ENCODE measurements at places on chromosomes 3 and 15.

DNA sequence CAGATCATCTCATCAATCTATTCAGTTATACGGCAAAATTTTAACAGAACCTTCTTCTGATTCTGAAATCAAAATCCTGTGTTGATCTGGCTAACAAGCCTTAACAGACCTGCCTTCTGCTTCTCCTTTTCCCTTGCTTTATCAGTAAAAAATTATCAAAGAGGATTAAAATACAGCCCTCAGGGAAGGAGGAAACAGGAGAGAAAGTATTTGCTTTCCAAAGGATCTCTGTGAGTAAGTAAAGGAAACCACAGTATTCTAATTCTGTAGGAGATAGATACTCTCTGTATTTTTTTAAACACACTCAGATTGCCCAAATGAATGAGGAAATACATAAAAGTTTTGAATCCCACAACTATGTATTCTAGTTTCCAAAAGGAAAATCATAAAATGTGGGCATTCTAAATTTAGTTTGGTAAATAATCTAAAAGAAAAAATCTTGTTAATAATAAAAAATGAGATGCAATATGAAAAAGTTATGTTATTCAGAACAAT lies 221.8 kb downstream of the ZIC1 start:
- DNase-seq, result no peak

DNA sequence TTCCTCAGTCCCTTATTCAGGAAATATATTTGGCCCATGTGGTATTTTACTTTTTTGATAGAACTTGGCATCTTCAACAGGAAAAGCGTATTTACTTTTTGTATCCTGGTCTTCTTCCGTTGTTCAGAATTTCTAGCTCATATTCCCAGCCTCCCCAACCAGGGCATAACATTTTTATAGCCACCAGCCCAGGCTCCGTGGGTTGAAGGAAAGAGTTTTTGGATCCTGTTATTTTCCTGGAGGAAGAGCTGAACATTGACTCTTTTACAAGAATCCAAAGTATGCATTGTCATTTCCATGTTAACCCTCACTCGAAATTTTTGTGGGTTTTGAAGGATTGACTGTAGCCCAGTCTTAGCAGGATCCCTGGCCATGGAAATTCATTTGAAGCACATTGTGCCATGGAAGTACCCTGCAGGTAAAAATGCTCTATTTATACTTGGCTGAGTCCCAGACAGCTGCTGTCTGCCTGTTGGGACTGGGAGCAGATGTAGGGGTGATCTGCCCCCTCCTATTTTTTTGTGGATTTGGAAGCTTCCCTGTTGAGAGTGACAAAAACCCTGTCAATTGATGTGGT lies 98.8 kb downstream of the AKAP13 start:
- no peak for DNase-seq

- DNase-seq, result peak; percentile 63
Measured at GRCh38 chr3:37999836-38000235, 9.2 kb downstream of the VILL start.

- no peak for DNase-seq
Measured at GRCh38 chr3:133246119-133246518, 153.7 kb upstream of the BFSP2 start.

GRCh38 chr3:185935465-185936272 lies 2.1 kb downstream of the TRA2B start:
- DNase-seq, result no peak

DNA sequence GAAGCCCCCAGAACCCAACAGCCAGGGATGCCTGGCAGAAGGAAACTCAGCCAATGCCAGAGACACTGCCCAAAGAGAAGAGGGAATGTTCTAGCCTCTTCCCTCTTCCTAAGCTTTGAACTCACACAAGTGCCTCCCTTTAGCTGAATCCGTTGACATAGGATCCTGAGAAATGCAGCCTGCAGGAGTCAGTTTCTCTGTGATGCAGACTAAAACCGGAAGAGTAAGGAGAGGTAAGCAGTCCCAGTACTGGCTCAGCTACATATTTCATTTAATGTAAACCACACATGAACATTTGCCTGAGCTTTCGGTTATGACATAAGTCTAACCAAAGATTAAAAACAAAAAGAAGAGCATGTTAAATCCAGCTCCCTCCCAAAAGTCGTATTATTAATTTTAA lies 768.7 kb downstream of the TBL1XR1 start:
- DNase-seq, result no peak

DNA sequence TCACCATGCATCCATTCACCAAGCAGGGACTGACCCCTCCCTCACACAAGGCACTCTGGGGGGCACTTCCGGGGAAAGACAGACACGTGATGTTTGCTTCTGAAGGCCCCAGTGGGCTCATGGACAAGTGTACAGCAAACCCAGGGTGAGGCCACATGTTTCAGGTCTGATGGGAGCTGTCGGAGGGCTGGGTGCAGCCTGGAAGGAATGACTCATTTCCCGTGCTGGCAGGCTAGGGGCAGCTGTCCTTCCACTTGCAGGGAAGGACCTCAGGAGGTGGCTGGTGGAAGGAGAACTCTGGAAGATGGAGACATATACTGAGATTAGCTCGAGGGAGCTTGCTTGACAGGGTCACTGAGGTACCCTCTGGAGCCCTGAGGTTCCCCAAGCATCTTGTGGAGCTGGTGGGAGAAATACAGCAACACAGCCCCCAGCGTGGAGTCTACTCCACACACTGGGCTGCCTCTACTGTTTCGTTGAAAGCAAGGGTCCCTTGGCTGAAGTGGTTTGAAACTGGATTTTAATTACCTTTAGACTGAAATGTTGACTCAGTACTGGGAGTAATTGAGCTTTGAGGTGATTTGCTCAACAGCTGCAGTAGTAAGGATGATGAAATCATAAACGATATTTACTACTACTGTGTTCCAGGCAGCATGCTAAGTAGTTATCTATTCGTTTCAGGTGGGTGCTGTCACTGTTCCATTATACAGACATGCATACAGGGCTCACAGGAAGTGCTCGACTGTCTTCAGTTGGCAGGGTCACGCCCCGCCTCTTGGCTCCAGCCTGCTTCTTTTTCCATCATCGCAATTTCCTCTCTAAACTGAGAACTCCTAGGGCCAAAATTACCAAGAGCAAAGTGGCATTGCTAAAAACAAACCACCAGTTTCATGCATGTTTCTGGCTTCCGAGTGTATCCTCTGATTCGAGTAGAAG lies 230.4 kb downstream of the ADAMTS17 start:
- DNase-seq, result peak; percentile 71

- DNase-seq, result peak; percentile 91
Measured at GRCh38 chr15:50906954-50907600, 1.4 kb upstream of the AP4E1 start.

DNA sequence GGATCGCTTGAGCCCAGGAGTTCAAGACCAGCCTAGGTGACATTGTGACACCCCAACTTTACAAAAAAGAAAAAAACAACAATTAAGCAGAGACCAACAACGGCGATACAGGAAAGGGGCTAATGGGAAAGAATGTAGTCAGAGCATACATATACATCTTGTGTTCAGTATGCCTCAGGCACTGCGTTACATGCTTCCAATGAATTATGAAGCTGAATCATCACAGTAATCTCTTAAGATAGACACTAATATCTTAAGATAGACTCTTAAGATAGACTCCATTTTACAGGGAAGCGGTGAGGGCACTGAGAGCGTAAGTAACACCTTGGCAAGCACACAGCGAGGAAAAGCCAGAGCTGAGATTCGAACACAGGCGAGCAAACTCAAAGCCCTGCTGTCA lies 6.1 kb upstream of the LDHAL6B start:
- DNase-seq, result no peak

GRCh38 chr3:172698631-172699030 lies 12.2 kb downstream of the NCEH1 start:
- DNase-seq, result no peak

GRCh38 chr15:35181538-35181937 lies 96.4 kb upstream of the NANOGP8 start:
- no peak for DNase-seq

DNA sequence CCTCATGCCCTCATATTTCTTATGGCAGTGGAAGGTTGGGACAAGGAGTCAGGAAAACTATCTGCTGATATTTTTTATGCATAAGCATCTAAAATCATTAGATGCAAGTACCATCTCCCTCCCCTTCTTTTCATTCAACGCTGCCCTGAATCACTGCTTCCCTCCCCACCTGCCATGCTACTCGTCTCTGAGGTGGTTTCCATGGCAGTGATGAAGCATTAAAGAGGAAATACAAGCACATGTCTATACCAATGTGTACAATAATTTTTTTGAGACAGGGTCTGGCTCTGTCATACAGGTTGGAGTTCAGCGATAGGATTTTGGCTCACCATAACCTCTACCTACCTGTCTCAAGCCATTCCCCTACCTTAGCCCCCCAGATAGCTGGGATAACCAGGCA lies 67.5 kb upstream of the SETMAR start:
- no peak for DNase-seq

GRCh38 chr15:56051676-56052075 lies 58.3 kb upstream of the NEDD4 start:
- no peak for DNase-seq

DNA sequence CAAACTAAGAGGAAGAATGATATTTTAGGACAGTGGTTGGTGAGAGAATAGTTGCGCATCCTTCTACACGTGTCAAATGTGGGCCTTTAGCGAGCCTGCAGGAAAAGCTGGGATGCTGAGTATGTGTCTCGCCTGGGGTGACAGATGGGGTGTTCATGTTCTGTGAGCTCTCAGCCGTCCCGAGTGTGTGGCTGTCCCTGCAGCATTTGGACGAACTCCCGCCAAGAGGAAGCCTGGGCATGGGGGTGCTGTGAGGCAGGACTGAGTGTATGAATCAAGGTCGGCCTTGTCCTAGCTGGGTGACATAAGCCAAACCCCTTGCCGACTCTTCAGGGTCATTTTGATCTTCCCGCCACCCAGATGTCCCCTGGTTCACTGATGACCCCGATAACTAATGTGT lies 94.8 kb downstream of the CACNA1D start:
- no peak for DNase-seq

DNA sequence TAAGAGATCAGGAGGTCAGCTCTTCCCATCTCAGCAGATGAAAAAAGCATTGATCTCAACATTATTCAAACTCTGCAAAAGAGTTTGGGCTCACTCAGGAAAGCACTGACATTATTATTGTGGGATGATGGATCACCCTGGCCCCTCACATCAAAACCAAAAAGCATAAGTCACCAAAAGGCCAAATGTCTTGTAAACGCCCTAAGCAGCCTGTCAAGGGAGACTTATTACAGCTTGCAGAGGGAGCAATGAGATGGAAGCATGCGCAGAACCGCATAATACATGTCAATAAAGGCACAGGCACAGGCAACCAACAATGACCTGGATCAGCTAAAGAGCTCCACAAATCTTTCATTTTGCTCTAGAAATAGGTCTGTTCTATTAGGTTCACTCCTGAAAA lies 4.6 kb downstream of the FSIP1 start:
- DNase-seq, result no peak

GRCh38 chr3:171809611-171809860 lies 747 bp downstream of the PLD1 start:
- DNase-seq, result no peak

GRCh38 chr15:82047453-82048400 lies 1.9 kb upstream of the MEX3B start:
- DNase-seq, result no peak

DNA sequence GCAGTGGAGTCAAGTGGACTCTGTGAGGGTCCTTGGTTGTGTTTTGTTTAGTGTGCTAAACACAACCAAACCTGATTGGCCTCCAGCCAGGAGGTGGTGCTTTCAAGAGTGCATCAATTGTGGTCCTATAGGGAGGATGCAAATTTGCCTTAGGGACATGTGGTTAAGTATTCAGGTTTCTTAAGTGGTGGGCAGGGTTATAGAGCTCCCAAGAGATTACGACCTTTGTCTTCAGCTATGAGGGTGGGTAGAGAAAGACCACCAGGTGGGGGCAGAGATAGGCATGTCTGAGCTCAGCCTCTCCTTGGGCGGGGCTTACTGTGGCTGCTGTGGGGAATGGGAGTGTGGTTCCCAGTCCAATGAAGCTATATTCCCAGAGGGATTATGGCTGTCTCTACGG lies 186.6 kb downstream of the SQOR start:
- DNase-seq, result no peak

DNA sequence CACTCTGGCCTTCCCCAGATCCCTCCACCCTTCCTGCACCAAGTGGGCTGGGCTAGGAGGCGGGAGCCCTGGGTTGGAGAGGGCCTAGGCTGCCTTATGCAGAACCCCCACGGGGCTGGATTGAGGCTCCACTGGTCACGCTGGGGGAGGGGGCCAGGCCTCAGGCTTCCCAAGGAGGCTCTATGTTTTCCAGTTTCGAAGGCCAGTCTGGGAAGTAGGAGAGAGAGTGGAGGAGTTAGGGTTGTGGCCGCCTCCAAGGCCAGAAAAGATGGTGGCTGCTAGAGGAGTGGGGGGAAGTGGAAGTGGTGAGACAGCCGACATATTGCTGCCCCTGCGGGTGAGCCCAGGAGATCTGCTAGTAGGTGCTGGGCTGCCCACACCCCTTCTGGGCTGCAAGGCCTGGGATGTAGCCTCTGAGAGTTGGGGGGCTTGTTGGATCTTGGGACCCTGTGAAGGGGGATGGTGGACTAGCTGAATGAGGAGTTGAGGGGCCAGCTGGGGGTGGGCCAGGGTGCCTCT lies 1.2 kb downstream of the GNAI2 start:
- DNase-seq, result peak; percentile 76

DNA sequence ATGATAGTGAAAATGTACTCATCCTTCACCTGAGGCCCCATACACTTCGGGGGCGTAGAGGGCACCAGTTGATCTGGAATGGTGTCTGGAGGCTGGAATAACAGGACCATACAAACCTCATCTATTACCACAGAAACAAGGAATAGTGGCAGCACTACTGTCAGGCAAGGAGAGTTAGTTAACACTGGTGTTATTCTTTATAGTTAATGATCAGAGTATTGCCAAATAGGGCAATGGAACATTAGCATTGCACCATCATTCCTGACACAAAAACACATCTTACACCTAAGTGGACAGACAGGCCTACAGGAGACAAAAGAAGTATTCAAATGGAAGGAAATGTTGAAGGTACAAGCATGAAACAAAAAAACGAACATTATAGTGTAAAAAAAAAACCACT lies 137.0 kb upstream of the UBP1 start:
- no peak for DNase-seq

GRCh38 chr15:77508541-77509243 lies 88.0 kb downstream of the HMG20A start:
- peak; percentile 27 for DNase-seq

GRCh38 chr3:174547801-174548435 lies 311.2 kb upstream of the NAALADL2 start:
- no peak for DNase-seq

- DNase-seq, result no peak
Measured at GRCh38 chr3:67018105-67018788, 20.1 kb downstream of the KBTBD8 start.

All from activated effector memory CD4-positive, alpha-beta T cell treated with anti-CD3 and anti-CD28 coated beads, Interleukin-2, amount 50 U/mL, for 16 hours (primary cell).